ENCODE measurements at places on chromosomes 5 and 9.

GRCh38 chr9:34642679-34643078 is 3.8 kb upstream of the GALT start:
- no peaks in the 10 kb centered on the region for H3K36me3 ChIP-seq
- H3K4me3 ChIP-seq: no peak overlapping the region

DNA sequence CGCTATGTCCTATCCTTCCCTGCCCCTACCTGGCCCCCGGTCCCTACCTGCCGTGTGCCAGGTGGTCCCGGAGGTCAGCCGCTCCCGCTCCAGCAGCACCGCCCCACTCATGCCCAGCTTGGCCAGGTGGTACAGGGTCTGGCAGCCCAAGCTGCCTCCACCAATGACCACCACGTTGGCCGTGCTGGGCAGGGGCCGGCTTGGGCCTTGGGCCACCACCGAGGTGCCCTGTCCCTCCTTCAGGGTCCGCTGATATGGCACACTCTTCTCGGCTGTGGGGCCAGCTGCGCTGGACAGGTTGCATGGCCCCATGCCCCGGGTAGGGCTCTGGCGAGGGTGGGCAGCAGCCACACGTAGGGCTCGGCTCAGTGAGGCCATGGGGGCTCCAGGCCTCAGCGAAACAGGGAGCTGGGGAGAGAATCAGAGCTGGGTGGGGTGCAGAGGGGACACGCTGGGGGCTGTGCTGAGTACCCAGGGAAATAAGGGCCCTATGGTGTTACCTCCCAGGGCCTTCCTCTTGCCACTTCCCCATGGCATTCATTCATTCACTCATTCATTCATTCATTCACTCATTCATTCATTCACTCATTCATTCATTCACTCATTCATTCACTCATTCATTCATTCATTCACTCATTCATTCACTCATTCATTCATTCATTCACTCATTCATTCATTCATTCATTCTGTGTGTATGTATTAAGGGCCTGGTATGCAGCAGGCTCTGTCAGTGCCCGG is 4.2 kb downstream of the SARDH start:
- H3K36me3 ChIP-seq: no peaks in the 10 kb centered on the region
- H3K4me3 ChIP-seq: no peak overlapping the region
- DNase-seq: no peak
- H3K27me3 ChIP-seq: no peaks in the 10 kb centered on the region
- H3K4me1 ChIP-seq: peaks cover 19% of the 10 kb centered on the region

GRCh38 chr9:23764219-23764618 is 61.8 kb downstream of the ELAVL2 start:
- peaks cover 11% of the 10 kb centered on the region for H3K36me3 ChIP-seq
- H3K27ac ChIP-seq: no peak overlapping the region
- DNase-seq: no peak
- peaks cover 59% of the 10 kb centered on the region for H3K4me1 ChIP-seq

- no peak overlapping the region for H3K27ac ChIP-seq
- peak; percentile 29 for DNase-seq
- H3K27me3 ChIP-seq: no peaks in the 10 kb centered on the region
- no peaks in the 10 kb centered on the region for H3K4me1 ChIP-seq
These were observed 284.5 kb upstream of the POU5F2 start for GRCh38 chr5:94025788-94026473.

DNA sequence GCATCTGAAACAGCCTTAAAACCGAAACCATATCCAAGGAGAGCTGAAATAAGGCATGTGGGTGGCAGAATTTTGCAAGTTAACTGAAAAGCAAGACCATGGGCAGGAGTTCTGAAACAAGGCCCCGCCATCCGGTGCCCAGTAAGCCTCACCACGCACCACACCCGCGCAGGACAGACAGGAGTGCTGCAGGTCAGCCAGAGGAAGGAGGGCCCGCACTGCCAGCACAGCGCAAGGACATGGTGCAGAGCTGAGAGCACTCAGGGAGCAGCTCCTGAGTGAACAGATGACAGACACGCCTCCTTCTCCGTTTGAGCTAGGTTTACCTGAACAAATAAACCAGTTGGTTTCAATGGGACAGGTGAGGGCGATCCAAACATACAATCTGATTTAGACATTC is 16.5 kb upstream of the ISCA1 start:
- no peaks in the 10 kb centered on the region for H3K27me3 ChIP-seq
- no peak overlapping the region for H3K27ac ChIP-seq
- DNase-seq: no peak
- H3K36me3 ChIP-seq: peaks cover 3% of the 10 kb centered on the region
- no peak overlapping the region for H3K4me3 ChIP-seq

DNA sequence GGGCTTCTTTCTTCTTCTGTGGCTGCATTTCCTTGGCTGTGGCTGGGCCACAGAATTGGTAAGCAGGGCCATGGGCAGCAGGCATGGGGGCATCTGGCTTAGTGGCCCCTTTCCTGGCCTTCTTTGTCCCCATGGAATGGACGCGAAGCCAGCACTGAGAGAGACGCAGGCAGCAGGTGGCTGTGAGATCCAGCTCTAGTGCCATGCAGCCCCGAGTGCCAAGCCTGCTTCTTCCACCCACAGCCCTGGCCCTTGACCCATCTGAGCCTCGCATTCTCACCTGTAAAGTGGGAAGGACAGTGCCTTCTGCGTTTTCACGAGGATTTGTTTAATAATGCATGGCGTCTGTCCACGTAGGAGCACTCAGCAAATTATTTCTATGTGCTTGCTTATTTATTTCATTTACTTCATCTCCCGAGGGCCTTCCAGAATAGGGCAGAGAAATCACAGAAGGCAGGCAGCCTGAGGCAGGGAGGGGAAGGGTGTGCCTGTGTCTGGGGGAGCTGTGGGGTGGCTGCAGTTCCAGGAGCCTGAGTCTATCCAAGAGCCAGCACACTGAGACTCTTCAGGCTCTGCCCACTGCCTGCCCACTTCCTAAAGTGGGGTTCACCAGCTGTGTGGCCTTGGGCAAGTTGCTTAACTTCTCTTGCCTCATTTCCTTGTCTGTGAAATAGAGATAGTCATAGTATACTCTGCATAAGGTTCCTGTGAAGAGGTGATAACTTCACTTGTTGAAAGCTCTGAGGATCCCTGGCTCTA is 55.2 kb downstream of the NTNG2 start:
- H3K4me1 ChIP-seq: peaks cover 5% of the 10 kb centered on the region
- H3K27ac ChIP-seq: no peak overlapping the region
- H3K36me3 ChIP-seq: no peaks in the 10 kb centered on the region
- DNase-seq: no peak
- H3K27me3 ChIP-seq: no peaks in the 10 kb centered on the region

DNA sequence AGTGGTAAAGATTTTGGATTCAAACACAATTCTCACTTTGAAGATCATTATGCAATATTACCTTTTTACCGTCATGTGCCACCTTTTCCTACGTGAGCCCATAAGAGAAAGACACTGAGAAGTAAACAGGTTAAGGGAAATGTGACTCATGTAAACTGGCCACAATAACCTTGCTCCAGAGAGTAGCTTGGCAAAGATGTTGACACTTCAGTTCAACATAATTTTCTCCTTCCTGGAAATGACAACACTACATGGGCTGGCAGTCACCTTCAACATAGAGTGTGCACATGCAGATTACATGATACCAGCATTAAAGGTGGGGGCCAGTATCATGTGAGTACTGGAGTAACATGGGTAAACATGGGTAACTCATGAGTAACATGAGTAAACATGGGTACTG is 141.9 kb downstream of the CDK5RAP2 start:
- H3K36me3 ChIP-seq: peaks cover 8% of the 10 kb centered on the region
- no peaks in the 10 kb centered on the region for H3K27me3 ChIP-seq
- no peak for DNase-seq

DNA sequence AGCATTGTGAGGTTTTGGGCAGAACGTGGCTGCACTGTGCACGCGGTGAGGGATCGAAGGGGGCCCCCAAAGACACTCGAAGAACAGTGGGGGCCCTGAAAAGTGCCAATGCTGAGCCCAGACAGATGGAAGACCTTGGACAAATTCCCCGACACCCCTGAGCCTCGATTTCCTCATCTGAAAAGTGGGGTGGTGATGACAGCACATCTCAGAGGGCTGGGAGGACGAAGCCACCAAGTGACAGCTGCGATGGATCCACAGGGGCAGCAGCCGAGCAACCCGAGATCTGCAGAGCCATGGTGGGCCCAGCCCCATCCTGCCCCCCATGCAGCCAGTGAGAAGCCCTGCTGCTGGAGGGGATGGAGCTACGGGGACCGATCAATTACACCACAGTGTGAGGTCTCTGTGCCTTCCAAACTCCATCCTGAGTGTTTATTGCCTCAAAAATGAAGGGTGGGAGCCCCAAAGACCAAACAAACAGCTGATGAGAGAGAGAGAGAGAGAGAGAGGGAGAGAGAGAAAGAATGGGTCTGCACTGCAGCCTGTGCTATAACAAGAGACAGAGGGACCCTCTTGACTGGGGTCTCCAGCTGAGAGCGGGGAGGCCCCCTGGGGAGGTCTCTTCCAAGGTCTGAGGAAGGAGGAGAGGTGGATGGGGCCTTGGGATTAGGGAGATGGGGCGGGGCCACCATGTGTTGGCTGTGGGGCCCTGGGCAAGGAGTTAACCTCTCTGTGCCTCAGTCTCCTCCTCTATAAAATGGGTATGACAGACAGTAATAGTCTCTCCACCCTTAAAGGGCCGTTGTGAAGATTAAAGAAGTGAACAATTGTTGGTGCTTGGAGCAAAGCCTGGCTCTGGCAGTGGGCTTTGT is 134.4 kb upstream of the IER5L start:
- H3K4me3 ChIP-seq: no peak overlapping the region
- H3K36me3 ChIP-seq: no peaks in the 10 kb centered on the region
- no peak overlapping the region for H3K27ac ChIP-seq
- no peaks in the 10 kb centered on the region for H3K4me1 ChIP-seq
- no peaks in the 10 kb centered on the region for H3K27me3 ChIP-seq
- DNase-seq: no peak

DNA sequence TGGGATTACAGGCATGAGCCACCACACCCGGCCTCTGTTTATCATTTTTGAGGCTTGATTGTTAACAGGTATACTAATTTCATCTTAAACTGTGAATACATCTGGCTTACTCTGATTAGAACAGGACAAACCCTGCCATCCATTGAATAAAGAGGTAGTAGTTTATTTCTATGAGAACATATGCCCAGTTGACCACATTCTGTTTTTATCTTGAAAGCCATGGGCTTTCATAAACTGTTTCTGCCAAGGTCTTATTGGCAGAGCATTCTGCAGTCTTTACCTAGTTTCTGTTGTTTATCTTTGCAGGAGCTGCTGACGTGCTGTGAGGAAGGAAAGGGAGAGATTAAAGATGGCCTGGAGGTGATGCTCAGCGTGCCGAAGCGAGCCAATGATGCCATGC is 184.9 kb upstream of the OTULINL start:
- no peak overlapping the region for H3K27ac ChIP-seq
- H3K27me3 ChIP-seq: no peaks in the 10 kb centered on the region
- H3K36me3 ChIP-seq: peaks cover 26% of the 10 kb centered on the region
- H3K4me1 ChIP-seq: no peaks in the 10 kb centered on the region

- H3K4me1 ChIP-seq: peaks cover 28% of the 10 kb centered on the region
- no peak overlapping the region for H3K27ac ChIP-seq
- peak overlapping the region; percentile 63 for H3K4me3 ChIP-seq
- no peaks in the 10 kb centered on the region for H3K27me3 ChIP-seq
- H3K36me3 ChIP-seq: no peaks in the 10 kb centered on the region
- no peak for DNase-seq
These were observed 85.7 kb downstream of the PTPDC1 start for GRCh38 chr9:94169968-94170367.

DNA sequence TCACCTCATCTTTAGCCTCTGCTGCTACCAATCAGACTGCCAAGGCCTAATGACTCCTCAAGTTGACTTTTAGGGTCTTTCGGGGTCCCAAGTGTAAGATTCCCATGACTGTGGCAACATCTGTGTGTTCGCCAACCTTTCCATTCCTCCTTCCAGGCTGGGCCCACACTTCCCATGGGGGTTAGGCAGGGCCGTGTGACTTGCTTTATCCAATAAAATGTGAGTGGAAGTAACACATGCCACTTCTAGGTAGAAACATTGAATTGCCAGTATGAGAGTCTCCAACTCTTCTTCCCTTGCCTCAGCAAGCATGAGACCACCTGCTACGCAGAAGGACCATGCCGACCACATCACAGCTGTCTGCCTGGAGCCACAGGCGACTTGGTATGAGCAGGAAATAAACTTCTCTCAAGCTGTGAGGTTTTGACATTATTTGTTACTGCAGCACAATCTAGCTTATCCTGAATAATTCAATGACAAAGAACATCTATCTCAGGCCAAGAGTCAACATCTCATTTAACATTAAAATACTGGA is 190.4 kb upstream of the IER5L start:
- H3K27me3 ChIP-seq: no peaks in the 10 kb centered on the region
- no peak for DNase-seq
- no peak overlapping the region for H3K27ac ChIP-seq

DNA sequence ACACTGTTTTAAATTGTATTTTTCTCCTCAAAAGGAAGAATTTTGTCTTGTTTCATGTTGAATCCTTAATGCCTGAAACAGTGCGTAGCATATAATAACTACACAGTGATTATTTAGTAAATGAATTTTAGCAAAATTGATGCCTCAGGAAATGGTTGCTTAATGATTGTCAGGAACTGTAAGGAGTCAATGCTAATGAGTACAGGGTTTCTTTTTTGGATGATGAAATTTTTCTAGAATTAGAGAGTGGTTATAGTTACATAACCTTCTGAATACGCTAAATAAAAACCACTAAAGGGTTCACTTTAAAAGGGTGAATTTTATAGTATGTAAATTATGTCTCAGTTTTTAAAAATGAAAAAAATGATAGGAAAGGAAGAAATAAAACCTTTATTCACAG is 14.9 kb downstream of the FAM151B start:
- H3K36me3 ChIP-seq: no peaks in the 10 kb centered on the region
- H3K4me1 ChIP-seq: no peaks in the 10 kb centered on the region
- no peak overlapping the region for H3K27ac ChIP-seq

DNA sequence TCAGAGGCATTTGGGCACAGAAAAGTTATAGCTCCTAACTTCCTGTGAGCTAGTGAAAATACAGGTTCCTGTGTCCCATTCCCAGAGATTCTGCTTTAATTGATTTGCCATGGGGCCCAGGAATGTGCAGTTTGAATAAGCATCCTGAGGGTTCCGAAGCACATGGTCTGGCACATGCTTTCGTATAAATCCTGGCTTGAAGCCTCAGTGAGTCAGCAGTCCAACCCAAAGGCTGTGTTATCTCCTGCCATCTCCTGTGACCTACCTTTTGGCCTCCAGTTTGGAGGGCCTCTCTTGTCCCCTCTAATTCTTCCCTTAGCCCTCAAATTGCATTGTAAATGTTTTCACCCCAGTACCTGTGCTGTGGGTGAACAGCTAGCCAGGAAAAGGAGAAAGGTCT is 183.8 kb downstream of the NR3C1 start:
- H3K4me1 ChIP-seq: no peaks in the 10 kb centered on the region
- no peak overlapping the region for H3K27ac ChIP-seq

DNA sequence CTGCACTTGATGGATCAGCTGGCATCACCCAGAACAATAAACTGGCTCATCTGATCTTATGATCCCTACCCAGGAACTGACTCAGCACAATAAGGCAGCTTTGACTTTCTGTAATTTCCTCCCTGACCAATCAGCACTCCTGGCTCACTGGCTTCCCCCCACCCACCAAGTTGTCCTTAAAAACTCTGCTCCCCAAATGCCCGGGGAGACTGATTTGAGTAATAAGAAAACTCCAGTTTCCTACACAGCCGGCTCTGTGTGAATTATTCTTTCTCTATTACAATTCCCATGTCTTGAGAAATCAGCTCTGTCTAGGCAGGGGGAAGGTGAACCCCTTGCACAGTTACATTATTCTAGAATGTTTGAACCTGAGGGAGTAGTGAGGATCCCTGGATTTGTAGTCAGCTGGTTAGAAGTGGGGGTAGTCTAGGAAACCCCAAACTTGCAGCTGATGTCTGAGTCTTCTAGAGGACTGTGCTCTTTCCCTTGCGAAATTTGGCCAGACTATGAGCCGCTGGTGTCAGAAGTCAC is 111.7 kb upstream of the NEK6 start:
- H3K4me3 ChIP-seq: no peak overlapping the region
- H3K27me3 ChIP-seq: no peaks in the 10 kb centered on the region
- H3K4me1 ChIP-seq: no peaks in the 10 kb centered on the region
- no peak overlapping the region for H3K27ac ChIP-seq
- H3K36me3 ChIP-seq: no peaks in the 10 kb centered on the region

Measured in GM23338 (cell line).